ENCODE measurements at places on chromosomes 7 and 10.

- DNase-seq: no peak
Observed at GRCh38 chr10:178723-179122, 43.5 kb downstream of the ZMYND11 start.

DNA sequence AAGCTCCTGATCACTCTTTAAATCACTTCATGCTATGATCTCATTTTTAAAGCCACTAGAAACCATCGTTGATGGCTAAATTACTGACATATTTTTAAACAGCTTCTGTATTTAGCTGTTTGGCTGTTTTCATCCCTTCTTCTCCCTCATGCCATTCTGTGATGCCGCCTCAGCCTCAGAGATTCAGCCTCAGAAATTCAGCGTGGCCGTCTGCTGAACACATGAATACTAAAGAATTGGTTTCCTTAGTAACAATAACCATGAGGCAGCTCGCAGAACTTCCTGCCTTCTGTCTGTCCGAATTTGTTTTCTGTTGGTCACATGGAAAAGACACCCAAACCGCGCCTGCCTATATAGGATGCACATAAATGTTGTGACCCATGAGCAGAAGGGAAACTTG, 31.0 kb upstream of the FZD1 start:
- no peak for DNase-seq

GRCh38 chr7:140004672-140005071, 58.1 kb downstream of the PARP12 start:
- DNase-seq: no peak

- no peak for DNase-seq
Observed at GRCh38 chr10:107616463-107617410, 452.2 kb upstream of the SORCS1 start.

- DNase-seq: no peak
Observed at GRCh38 chr7:2488681-2489080, 12.5 kb upstream of the GRIFIN start.

GRCh38 chr10:114068054-114068707, 24.5 kb downstream of the ADRB1 start:
- no peak for DNase-seq

DNA sequence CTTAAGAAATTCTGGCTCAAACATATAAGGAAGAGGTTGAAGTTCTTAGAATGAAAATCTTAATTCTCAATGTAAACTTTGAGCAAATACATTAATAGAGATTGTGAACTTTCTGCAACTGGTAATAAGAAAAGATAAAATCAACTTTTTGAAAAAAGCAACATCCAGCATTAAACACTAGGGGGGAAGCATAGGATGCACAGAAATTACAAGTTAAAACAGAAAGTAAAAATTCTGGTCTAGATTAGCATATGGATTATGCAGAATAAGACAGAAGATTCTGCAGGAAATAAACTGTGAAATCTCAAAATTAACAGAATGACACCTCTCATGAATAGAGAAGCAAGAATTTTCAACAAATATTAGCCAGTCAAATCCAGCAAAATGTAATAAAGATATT, 38.0 kb upstream of the CAV2 start:
- no peak for DNase-seq

DNA sequence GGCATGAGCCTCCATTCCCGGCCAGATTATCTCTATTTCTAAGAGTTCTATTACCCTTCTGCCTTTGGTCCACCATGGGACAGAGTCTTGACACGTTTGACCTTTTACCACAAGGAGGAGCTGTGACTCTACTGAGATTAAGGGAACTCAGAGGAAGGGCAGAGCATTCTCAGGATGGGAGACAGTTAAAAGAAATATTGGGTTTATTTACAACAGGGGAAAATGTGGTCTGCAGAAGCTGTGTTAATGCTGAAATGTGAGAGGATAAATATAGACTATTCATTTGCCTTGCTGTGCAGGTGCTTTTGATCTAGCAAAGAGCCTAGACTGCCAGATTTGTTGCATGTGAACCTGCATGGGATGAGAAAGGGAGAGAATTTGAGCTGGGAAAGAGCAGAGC, 45.8 kb upstream of the PRSS58 start:
- no peak for DNase-seq

DNA sequence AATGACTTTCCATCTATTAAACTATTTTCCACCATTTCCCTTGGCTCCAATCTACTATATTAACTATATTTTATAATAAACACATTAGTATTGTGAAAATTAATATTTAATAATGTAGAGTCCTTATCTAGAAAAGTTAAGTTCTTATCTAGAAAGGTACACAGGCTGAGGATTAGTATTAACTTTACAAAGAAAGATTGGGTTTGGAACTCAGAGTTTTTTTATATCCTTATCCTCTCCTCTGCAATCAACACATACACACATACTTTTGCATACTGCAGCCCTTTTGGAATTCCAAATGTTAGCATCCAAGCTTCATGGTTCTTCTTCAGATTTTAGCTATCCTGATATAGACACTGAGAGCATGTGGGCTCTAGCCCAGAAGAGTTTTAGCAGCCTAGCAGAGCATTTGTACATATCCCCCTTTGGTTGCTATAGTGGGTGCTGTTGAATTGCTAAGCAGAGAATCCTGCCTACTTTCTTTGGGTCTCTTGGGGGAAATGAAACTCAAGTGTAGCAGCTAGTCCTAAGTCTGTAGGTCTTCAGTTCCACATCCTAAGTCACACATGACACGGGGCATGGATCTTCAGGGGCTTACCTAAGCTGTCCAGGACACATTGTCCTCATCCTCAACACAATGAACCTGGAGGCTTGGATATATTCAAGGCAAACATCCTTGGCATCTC, 874.6 kb downstream of the LRMDA start:
- no peak for DNase-seq

DNA sequence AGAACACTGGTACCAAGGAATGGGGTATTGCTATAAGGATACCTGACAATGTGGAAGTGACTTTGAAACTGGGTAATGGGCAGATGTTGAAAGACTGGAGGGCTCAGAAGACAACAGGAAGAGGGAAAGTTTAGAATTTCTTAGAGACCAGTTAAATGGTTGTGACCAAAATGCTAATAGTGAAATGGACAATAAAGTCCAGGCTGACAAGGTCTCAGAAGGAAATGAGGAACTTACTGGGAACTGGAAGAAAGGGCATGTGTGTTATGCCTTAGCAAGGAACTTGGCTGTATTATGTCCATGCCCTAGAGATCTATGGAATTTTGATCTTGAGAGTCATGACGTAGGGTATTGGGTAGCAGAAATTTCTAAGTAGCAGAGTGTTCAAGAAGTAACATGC, 38.0 kb downstream of the FAM149B1 start:
- DNase-seq: no peak

- DNase-seq: no peak
Observed at GRCh38 chr7:136956671-136957070, 88.2 kb downstream of the CHRM2 start.

DNA sequence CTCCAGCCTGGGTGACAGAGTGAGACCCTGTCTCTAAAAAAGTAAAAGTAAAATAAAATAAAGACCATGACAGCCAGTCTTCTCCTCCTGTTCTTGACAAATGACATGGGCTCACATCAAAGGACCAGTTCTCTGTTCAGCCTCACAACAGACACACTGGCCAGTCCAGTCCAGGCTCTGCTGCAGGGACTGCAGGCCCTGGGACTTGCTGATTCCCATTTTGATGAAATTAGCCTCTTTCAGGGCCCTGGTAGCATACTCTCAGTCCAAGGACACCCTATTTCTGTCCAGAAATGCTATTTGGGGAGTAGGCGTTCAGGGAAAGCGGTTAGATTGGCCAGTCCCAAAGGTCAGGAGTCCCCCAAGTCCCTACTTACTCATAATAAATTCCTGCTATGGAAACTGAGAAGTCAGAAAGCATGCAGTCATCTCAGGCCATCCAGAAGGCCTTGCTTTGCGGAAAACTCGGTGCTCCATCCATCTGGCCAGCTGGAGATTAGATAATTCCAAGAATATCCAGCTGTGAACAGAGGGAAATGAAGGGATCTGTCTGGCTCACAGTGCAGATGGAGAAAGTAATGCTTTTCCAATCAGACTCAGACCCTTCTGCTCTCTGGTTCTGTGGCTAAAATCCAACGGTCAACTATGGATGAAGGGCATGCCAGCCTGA, 74.4 kb downstream of the RAB11FIP2 start:
- DNase-seq: no peak

- DNase-seq: no peak
Observed at GRCh38 chr10:66999762-67000545, 74.1 kb downstream of the LRRTM3 start.

DNA sequence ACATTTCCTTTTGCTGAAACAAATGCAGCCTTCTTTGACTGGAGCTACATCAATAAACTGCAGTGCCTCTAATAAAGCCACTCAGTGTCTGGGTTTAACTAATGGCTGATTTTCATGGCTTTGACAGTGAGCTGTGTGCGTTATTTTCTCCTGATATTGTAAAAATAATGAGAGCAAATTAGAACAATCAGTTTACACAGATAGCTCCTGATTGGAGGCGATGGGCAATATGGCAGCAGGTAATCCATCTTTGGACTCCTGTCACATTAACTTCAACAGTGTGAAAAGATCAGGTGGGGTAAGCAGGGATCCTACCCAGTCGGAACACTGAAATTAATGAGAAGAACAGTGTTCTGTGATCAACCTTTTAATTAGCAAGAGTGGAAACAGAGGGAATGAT, 100.7 kb downstream of the POLL start:
- no peak for DNase-seq

DNA sequence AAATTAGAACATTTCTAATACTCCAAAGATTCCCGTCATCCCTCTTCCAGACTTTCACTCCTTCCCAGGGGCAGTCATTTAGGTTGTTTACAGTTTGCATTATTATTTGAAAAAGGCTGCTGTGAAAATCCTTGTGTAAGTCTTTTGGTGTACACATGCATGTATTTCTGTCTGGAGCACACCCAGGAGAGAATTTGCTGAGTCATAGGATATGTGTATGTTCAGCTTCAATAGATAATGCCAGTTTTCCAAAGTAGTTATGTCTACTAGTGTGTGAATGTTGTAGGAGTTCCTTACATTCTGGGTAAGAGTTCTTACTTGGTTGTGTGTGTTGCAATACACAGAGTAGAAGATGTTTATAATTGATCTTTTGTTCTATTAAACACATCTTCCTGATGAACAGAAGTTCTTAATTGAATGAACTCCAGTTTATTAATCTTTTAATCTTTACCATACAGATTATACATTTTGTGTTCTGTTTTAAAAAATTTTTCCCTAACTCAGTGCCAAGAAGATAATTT, 25.3 kb downstream of the CROT start:
- DNase-seq: no peak

DNA sequence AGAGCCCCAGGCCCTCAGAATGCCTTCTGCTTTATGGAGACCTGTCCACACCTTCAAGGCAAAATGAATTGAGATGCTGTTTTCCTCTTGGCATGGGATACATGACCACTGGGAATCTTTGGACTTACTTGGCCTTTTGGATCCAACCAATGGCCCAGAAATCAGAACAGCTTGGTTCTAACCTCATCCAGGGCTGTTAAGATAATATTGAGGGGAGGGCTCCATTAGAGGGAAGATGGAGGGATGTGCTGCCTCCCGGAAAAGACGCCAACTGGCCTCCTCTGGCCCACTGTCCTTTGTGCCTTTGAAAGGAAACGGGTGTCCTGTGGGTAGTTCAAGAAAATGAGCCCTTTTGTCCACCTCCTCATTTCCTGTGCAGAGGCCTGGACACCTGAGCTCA, 530.9 kb downstream of the KCNMA1 start:
- DNase-seq: no peak

DNA sequence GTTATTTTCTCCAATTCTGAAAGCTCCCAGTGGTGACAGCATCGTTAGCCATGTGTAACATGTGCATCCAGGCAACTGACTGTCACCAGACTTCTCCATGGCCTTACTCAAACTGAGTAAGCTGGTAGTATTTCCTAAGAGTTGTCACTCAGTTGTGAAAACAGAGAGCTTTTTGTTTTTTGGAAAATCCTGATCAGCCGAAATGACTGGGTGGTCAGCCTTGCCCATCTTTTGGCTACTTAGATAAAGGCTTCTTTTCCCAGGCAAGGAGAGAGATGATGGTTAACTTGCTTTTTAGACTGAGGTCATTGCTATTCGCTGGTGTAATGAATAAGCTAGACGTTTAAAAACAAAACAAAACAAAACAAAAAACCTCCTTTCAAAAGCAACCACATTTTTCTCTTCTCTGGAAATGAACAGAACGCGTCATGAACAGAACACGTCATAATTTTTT, 159.5 kb upstream of the KLF14 start:
- no peak for DNase-seq

GRCh38 chr10:78433766-78434535, 400.3 kb downstream of the RPS24 start:
- peak; percentile 49 for DNase-seq

- DNase-seq: no peak
Observed at GRCh38 chr7:136183981-136184380, 206.8 kb upstream of the MTPN start.

GRCh38 chr7:2971914-2972834, 71.5 kb downstream of the CARD11 start:
- no peak for DNase-seq

DNA sequence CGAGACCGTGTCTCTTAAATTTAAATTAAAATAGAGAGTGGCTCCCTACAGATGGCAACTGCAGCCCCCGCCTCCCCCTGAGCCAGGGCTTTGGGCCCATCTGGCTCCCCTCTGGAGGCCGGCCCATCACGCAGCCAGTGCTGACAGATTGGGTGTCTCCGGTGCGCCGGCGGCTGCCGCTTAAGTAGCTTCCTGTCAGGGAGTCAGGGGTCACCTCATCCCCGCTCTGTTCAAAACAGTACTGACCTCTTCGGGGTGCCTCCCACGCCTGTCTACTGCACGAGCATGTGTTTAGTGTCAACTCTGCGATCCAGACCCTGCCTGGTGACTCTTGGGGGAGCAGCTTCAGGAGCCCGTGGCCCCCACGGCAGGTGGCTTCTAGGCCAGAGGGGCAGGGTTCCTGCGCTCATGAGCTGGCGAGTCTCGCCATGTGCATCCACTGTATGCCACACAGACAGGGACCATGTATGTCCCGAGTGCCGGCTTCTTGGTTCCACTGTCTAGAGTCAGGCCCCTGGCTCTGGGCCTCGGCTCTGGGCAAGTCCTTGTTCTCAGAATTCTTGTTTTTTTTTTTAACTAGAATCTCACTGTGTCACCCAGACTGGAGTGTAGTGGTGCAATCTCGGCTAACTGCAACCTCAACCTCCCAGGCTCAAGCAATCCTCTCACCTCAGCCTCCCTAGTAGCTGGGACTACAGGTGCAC, 36.1 kb downstream of the KCTD7 start:
- no peak for DNase-seq

- DNase-seq: no peak
Observed at GRCh38 chr10:104299031-104299904, 30.3 kb downstream of the GSTO2 start.

GRCh38 chr10:125006921-125007426, 65.1 kb downstream of the ZRANB1 start:
- no peak for DNase-seq

- DNase-seq: no peak
Observed at GRCh38 chr10:123154711-123155505, 706 bp downstream of the BUB3 start.

GRCh38 chr7:130020434-130020833, 30.7 kb downstream of the ZC3HC1 start:
- DNase-seq: no peak

DNA sequence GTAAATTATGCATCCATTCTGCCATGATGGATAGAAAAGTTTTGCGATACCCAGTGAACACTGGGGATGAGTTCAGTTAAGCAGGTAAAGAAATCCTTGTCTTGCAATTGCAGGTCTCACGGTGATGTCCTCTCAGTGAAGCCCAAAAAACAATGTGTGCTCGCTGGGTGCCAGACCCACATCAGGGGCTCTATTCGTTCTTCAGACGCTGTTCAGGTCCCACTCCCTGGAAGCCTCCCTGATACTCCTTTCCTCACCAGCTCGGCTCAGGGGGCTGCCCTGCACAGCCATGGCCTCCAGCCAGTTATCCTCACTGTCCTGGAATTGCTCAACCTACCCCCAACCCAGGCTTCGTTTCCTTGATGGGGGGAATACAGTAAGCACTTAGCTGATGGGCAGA, 323.5 kb downstream of the ADARB2 start:
- DNase-seq: no peak
